Fibroblast of skin of left biceps (primary cell): ENCODE measurements at places on chromosomes 13 and 19.
A peak's percentile ranks its signal among the peaks of the same experiment; 100 is the strongest.

DNA sequence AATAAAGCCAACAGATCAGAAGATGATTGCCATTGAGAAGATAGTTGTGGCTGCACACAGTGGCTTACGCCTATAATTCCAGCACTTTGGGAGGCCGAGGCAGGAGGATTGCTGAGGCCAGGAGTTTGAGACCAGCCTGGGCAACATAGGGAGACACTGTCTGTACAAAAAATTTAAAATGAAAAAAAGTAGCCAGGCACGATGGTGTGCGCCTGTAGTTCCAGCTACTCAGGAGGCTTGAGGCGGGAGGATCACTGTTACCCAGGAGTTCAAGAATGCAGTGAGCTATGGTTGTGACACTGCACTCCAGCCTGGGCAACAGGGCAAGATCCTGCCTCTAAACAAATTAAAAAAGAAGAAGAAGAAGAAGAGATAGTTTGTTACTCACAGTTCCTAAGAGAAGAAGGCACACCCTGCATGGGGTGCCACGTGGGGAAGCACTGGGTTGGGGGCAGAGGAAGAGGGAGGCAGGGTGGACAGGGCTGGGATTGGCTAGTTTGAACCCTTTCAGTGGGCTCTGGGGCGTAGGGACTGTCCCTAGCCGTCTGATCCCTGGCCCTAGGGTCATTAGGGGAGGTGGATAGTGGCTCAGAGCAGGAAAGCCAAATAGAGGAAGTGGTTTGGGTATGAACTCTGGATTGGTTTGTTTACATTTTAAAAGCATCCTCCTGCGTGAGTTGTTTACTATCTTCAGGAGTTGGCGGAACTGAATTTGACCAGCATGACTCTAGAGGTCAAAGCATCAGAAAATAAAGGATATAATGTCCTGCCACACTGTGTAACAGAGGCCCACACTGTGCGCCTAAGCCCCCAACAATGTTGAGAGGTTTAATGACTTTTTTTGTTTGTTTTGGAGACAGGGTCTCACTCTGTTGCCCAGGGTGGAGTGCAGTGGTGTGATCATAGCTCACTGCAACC is 60.5 kb upstream of the MEDAG start:
- no peak for DNase-seq

DNA sequence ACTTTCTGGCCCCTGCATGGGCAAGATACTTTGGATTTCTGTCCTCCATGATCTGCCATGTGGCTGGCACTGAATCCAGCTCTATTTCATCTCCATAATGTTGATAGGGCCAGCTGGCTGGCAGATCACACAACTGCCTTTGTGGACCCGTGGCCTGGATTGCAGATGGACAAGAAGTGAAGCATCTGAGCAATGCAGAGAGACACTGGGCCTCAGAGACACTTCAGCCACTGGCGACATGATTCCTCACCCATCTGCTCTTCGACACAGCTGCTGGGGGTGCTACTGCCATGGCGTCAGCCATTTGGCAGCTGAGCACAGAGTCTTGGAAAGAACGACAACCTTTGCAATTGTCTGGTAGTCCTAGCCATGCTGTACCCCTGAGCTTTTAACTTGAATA is 79.5 kb upstream of the MYO16 start:
- no peak for DNase-seq

DNA sequence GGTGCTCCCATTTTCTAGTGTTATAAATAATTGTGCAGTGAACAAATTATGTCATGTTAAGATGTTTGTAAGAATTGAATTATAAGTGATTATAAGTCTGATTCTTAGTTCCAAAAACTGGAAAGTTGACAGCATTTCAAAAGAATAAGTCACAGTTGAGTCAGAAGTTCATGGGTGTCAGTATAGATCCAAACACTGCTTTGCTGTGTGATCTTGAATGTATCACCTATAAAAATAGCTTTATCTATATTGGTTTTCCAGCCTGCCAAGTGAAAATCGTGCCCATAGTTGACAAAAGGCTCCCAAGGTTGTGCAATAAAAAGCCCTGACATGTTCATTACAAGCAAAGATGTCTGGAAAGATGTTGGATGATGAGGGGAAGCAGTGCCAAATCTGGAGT is 336.0 kb downstream of the MTUS2 start:
- DNase-seq, result no peak

DNA sequence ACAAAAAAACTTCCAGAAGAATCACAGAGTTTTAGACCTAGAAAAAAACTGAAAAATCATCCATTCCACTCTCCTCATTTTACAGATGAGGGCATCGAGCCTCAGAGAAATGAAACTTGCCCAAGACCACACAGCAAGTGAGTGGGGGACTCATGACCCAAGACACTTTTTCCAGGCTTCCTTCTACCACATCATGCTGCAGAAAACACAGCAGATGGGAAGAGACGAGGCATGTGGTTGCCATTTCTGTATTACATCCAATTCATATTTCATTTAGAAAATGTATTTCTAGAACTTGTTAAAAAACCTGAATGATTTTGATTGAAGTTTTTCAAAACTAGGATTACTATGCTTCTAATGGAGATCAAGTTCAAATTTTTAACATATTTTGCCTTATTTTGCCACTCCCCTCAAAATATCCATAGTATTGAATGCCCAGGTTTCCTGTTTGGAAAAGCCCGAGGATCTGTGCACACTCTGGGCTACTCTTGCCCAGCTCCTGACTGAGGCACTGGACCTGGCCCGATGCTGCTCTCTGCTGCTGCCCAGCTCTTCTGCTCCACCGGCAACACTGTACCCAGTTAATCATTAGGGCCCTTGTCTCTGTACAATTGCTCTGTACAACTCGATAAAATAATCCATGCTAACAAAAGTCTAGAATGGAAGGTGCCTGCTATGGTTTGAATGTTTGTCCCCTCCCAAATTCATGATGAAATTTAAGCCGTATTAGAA is 157.4 kb downstream of the EFNB2 start:
- DNase-seq, result no peak

DNA sequence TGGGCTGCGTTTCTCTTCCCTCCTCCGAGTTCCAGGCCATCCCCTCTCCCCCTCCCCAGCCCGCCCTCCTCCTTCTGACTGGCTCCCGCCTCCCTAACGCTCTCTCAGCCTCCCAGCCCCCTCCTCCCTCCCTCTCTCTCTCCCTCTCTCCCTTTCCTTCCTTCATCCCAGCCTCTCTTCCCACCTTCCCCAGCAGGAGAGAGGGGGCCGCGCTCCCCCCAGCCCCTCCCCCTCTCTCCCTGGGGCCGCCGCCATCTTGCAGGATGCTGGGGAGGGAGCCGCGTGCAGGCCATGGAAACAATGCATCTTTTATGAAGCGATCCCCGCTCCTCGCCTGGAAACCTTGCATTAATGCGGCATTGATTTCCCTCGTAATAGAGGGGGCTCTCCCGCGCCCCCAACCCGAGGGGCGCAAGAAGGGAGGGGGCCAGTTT is 42.6 kb upstream of the ADGRL1 start:
- peak; percentile 51 for DNase-seq

DNA sequence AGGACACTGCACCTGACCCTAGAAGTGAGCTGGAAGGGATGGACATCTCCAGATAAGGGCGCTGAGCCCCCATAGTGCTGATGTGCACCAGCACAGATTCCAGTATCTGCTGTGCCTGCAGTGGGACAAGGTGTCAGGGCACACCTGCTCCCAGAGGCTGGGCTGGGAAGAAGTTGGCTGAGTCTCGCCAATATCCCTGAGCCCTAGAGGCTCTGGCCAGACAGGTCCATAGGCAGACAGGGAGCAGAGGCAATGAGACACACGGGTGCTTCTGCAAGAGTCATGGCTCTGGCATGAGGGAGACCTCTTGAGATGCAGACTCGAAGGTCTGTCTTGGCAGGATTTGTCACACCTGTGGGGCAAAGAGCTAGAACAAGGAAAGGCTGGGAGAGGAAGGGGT is 1321.5 kb downstream of the UQCRFS1 start:
- no peak for DNase-seq

DNA sequence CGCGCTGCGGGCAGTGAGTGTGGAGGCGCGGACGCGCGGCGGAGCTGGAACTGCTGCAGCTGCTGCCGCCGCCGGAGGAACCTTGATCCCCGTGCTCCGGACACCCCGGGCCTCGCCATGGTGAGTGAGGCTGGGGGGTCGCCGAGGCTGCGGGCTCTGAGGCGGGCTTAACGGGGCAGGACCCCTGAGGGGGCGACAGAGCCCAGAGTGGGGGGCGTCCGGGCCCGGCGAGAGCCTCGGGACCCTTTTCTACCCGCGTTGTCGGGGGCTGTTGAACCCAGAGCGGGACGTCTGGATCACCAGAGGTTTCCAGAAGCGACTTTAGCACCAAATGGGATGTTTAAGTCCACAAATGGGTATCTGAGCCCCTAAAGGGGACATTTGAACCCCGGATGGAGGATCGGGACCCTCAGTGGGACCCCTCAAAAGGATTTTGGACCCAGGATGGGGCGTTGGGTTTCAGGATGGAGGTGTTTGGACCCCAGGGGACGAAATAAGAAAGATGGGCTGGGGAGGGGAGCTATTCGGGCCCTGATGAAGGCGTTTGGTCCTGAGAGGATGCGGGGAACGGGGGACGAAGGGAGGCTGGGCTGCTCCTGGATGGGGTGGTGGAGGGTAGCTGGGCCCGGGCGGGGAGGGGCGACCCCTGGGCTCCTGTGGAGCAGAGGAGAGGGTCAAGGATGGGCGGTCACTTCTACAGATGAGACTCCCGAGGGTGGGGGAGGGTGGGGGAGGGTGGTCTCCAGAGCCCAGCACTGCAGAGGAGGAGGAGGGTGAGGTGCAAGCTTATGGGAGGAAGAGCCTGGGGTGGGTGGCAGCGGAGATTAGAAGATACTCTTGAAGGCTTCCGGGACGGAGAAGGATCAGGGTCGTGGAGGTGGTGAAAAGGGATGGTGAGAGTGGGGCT is at the start of gene CALM3:
TSS of gene CALM3 (plus strand) at position 13 of the 907 bp plus-strand sequence. CDS start at position 118, 105 bp downstream.
- DNase-seq, result no peak

DNA sequence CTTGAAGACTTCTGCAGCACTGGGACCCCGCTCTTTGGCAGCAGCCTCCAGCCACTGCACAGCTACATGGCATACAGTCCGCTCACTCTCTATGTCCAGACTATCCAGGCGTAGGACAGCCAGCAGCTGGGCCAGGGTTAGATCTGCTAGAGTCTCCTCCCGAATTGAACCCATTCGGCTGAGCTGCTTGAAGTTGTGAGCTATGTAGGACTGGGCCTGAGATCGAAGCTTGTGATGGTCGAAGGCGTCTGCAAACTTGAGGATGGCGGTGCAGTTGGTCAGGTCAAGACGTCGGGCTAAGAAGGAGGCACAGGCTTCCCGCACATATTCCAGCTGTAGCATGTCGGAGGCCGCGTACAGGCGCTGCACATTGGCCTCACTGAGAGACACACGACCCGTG is 900 bp downstream of the KBTBD7 start:
- no peak for DNase-seq

- DNase-seq, result no peak
Observed at GRCh38 chr19:3809881-3810707, 23.9 kb upstream of the MATK start.

- no peak for DNase-seq
Observed at GRCh38 chr19:31280287-31281006, 68.8 kb downstream of the TSHZ3 start.

DNA sequence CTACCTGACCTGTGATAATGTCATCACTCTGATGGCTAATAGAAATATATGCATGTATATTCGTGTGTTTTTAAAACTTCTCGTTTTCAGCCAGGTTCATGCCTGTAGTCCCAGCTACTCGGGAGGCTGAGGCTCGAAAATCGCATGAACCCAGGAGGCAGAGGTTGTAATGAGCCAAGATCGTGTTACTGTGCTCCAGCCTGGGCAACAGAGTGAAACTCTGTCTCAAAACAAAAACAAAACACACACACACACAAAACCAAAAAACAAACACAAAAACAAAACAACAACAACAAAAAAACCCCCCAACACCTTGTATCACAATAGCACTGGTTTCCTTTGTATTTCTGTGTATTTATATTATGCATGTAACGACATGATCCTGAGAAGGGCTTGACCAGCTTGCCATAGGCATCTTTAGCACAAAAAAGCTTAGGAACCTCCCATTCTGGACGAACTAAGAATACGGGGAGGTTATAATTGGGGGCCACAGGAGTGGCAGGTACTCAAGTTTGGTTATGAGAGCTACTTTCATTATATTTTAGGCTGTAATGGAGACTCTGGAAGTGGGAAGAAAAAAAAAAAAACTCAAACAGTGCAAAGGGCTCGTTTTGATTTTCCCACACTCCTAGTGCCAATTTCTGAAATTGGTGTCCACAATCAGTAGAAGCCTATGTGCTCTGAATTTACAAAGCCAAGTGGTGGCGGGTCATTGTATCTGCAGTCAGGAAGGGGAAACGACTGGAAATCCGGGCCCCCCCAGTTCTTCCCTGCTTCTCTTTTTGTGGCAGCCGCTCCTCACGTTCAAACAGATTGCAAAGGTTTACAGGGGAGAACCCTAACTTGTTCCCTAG is 1.2 kb upstream of the ACP7 start:
- DNase-seq, result no peak

GRCh38 chr19:35476149-35476548 is 14.1 kb downstream of the KRTDAP start:
- no peak for DNase-seq

DNA sequence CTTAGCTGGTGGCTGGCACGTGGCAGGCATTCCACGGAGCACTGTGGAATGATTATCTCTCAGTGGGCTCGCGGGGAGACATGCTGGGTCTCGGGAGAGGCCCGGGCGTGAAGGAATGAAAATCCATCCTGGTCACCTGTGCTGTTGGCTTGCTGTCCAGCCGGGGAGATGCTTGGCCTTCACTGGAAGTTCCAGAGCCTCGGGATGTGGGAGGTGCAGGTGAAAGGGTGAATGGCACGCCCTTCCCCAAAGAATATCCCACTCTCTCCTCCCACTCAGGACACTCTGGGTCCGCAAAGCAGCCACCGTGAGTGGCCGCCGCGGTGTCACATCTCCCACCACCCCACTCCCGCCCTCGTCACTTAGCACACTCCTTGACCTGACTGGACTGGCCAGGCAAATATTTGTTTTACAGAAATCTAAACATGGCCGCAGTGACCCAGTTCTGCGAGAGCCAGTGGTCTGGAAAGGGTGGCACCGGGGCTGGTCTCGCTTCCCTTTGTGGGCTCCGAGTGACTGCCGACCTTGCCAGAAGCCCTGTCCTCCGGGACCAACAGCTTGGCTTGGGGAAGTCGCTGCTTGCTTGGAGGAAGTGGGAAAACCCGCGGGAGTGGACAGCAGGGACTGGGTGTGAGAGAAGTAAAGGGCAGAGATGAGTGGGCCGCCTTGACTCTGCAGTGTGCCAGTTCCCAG is 8.0 kb downstream of the DPP9 start:
- no peak for DNase-seq

DNA sequence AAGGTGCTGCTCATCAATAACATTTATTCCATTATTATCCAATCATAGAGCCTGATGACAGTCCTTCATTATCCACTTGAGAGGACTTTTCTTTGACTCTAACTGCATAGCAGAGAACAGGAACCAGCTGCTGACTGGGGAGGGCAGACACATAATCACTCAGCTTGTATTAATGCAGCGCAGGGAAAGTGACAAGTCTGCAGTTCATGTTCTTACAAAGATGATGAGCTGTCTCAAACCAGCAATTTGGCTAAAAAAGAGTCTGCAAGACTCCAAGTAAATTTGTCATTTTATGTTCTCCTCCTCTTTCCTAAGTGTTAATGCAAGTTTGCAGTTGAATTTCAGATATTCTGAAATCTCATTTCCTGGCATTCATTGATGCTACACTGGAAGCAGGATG is 40.0 kb upstream of the CBY2 start:
- no peak for DNase-seq

GRCh38 chr13:30147421-30147820 is 159.9 kb downstream of the KATNAL1 start:
- DNase-seq, result no peak

GRCh38 chr19:3844596-3844995 is 24.2 kb downstream of the ZFR2 start:
- DNase-seq, result no peak
